ENCODE measurements at places on chromosomes 13 and 19.
A peak's percentile ranks its signal among the peaks of the same experiment; 100 is the strongest.

DNA sequence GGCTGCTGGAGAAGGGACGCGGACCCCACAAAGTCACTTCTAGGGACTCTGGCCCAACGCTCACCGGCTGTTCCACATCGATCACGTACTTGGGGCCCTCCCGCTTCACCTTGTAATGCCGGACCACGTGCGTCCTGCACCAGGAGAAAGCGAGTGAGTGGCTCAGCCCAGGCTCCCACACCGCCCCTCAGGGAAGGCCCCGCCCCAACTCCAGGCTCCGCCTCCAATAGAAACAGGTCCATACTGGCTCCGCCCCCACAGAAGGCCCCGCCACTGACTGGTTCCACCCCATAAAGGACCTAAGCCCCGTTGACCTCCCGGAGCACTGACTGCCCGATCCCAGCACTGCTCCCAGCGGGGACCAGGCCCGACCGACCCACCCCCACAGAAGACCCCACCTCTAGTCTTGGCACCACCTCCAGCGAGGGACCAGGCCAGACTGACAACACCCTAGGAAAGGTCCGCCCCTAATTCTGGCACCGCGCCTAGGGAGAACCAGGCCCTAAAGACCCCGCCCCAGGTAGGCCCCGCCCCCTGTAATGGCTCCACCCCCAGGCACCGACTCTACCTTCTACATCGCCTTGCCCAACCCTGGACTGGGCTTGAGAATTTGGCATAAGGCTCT, 11.3 kb downstream of the STAP2 start:
- DNase-seq = peak; percentile 80

DNA sequence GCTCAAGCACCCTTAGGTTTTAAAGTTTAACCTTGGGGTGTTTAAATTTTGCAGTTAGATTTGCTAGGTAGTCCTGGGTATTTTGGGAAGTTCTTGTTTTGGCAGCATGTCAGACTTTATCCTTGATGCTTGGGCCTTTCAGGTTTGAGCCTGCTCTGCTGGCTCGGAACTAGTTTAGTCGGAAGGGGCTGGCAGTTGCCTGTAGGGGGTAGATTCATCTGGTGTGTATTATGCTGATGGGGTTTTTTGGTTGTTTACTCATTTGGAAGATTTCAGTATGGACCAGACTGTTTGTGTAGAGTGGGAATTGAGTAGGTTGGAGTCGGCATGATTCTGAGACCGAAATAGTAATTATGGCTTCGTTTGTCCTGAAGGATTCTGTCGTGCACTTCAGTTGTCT, 15.1 kb downstream of the ILF3 start:
- no peak for DNase-seq

DNA sequence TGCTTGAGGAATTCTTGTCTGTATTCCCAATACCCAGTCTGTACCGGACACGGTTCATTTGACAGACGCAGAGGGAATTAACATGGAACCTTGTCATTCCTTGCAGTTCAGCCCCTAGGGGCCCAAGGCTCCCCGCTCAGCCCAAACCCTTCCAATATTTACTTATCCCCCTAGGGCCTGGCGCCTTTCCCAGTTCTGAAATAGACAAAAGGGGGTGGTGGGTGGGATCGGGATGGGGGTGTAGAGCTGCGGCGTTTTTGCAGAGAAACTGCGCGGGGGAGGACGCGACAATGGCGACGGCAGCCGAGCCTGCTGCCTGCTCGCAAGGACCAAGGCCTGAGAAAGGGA, 583 bp downstream of the AKAP8L start:
- no peak for DNase-seq

DNA sequence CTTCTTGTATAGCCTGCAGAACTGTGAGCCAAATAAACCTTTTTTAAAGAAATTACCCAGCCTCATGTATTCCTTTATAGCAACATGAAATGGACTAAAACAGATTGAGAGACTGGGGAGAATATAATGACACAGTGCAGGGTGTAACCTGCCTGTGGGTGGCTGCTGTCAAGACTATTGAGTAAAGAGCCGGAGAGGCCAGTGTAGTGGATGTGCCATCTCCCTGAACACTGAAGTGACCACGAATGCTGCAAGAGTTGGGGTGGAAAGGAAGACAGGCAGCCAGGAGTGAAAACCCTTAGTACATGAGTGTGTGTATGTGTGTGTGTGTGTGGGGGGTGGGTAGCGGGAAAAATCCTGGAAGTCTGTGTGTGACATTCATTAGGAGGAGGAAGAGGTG, 55.2 kb upstream of the FLT1 start:
- DNase-seq = no peak

- no peak for DNase-seq
These were observed 36.0 kb downstream of the PBX4 start for GRCh38 chr19:19582471-19582870.

DNA sequence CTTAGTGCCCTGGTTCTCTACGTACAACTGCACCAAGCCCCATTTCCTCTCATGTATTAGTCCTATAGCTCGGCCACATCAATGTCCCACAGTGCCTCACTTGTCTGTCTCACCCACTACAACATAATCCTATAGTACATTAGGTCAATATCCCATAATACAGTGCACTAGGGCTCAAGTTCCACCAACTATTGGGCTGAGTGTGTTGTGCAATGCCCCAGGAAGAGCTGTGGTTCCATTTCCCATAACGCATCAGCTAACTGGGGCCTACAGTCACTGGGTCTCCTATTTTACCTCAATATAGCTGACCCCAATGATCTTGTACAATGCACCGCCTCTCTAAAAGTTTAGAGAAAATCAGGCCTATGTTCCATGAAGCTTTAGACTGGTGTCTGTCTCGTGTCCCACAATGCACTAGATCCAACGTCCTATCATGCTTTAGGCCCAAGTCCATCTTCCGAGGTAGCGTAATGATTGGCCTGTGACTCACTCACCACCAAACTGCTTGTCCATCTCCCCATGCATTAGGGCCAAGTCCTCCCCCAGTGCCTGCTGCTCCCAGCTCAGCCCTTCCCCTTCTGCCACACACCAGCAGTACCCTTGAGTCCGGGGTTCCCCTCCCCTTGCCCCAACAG, 21.8 kb downstream of the TSKS start:
- no peak for DNase-seq

- no peak for DNase-seq
These were observed 98.9 kb downstream of the TNFSF13B start for GRCh38 chr13:108368250-108368905.

- no peak for DNase-seq
These were observed at the start of gene USP12 for GRCh38 chr13:27171244-27171826. Gene USP12 (minus strand): TSS chr13:27171811. CDS start chr13:27171639, 172 bp downstream.

DNA sequence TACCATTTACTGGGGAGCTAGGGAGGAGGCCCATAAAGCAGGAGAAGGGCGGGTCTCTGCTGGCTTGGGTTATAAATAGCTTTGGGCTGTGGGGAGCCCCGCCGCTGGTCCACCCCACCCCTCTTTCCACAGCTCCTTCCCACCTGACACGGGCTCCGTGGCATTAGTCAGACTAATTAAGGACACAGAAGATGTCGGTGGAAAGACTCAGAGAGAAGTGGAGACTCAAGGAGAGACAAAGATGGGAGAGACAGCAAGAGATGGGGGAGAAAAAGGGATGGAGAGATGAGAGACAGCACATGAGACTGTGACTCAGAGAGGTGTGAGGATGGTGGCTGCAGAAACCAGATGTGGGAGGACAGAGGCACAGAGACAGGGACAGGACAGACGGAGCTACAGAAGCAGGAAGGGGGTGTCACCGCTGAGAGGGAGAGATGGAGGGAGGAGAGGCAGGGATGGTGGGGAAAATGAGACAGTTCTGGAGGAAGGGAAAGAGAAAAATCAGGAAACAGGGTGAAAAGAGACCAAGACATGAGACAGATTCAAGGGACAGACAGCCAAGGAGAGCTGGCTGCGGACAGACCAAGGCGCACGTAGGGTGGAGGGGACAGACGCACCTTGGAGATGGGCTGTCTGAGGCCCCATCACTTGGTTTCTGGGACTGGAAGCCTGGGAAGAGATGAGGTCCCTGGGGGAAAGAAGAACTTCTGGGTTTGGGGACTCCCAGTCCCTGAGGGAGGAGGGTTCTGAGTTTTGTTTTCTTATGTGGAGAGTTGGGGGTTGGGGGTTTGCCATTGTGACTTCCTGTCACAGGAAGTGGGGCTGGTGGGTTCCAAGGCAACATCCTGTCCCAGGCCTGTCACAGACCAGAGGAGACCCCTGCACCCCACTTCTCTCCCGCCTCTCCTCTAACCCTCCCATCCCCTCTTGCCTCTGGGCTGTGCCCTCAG, 4.1 kb downstream of the ARHGEF1 start:
- peak; percentile 81 for DNase-seq

GRCh38 chr13:46278474-46278873, 66.7 kb downstream of the LRRC63 start:
- DNase-seq = no peak

- DNase-seq = no peak
These were observed 41.2 kb downstream of the CARS2 start for GRCh38 chr13:110664673-110665072.

DNA sequence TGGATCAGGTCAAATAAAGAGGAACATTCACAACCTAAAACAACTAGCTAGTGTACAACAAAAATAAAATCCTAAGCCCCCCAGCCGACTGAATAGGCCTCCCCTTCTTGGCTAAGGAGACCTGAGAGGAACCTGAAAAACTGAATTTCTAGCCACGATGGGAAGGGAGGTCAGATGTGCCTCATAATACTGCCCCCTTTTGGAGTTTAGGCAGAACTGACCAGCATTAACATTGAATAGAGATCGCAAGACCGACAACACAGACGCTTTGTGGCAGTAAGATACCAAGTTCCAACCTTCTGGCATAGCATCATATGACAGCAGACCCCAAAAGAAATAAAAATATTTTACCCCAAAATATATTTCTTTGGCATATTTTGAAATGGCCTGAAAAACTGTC, 15.9 kb downstream of the CBY2 start:
- no peak for DNase-seq

- DNase-seq = no peak
These were observed 327.4 kb upstream of the ZNF507 start for GRCh38 chr19:32018014-32018413.

- DNase-seq = no peak
These were observed 790.3 kb downstream of the SLITRK5 start for GRCh38 chr13:88461272-88462009.

- DNase-seq = no peak
These were observed 10.3 kb upstream of the TEKTIP1 start for GRCh38 chr19:3528539-3529211.
